ENCODE measurements at places on chromosomes 2 and 18. TPM values are rescaled to one million over a fixed set of nuclear protein-coding genes. Genes with fewer than 3 reads are reported as not detected.

DNA sequence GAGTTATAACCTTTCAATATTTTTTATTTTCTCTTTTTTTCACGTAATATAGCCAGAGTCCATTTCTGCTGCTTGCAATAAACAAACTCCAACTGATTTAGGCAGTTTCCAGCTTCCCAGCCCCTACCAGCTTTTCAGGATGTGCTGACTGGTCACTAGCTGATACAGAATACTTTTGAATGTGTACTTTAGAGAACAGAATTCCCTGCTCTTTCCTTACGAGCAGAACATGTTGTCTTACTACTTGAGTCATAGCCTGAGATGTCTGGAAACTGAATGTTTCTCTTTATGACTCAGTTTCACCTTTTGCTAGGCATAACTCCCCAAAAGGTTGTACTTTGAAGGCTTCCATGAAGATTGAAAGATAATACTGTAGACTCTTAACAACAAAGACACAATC, 44.5 kb upstream of the KCNE4 start:
- no peaks in the 10 kb centered on the region for H3K36me3 ChIP-seq
- H3K4me3 ChIP-seq, result no peak overlapping the region
- no peaks in the 10 kb centered on the region for H3K27me3 ChIP-seq
- H3K27ac ChIP-seq, result no peak overlapping the region
- H3K4me1 ChIP-seq, result no peaks in the 10 kb centered on the region
- no peak for DNase-seq

- H3K27ac ChIP-seq, result no peak overlapping the region
- peaks cover 31% of the 10 kb centered on the region for H3K4me1 ChIP-seq
- no peaks in the 10 kb centered on the region for H3K36me3 ChIP-seq
Measured at GRCh38 chr2:134206031-134206430, 47.8 kb upstream of the MGAT5 start.

DNA sequence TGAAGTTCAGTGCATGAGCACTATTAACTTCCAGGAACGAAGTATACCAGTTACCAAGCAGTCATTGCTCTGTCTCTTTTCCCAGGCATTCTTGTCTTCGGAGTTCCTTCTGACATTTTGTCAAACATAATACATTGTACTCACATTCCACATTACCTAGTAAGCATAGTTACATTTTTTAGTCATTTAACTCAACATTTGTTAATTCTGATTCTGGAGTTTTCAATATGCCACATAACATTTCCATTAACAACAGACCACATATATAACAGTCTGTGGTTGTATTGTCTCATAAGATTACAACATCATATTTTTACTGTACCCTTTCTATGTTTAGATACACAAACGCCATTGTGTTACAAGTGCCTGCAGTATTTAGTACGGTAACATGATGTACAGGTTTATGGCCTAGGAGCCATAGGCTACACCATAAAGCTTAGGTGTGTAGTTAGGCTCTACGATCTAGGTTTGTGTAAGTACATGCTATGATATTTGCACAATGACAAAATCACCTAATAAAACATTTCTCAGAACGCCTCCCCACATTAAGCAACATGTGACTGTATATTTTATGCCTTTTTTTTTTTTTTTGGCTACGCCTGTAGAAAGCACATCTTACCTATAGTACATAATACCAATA, 187.1 kb downstream of the DYM start:
- H3K4me1 ChIP-seq, result no peaks in the 10 kb centered on the region
- H3K27me3 ChIP-seq, result no peaks in the 10 kb centered on the region
- no peak overlapping the region for H3K27ac ChIP-seq
- H3K36me3 ChIP-seq, result no peaks in the 10 kb centered on the region
- H3K4me3 ChIP-seq, result no peak overlapping the region
- no peak for DNase-seq

DNA sequence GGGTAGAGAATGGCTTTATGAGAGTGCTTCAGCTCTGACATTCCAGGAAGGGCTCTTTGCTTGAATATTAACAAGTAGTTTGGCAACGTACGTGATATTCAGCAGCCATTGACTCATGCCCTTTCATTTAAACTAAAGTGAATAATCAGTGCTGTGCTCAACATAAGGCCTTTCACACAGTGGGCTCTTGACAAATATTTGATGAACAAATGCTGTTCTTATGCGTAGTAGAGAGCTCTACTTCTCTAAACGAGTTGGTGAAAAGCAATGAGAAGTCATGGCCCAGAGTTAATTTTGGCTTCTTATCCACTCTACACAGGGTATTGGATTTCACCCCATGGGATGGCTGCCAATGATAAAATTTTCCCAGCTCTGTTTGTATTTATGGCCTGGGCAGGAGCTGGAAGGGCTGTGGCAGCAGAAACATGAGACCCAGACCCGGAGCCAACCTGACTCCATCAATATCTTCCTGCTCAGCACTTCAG, 338.9 kb downstream of the CCDC85A start:
- no peaks in the 10 kb centered on the region for H3K36me3 ChIP-seq
- H3K4me1 ChIP-seq, result no peaks in the 10 kb centered on the region
- no peak for DNase-seq
- H3K27me3 ChIP-seq, result no peaks in the 10 kb centered on the region

DNA sequence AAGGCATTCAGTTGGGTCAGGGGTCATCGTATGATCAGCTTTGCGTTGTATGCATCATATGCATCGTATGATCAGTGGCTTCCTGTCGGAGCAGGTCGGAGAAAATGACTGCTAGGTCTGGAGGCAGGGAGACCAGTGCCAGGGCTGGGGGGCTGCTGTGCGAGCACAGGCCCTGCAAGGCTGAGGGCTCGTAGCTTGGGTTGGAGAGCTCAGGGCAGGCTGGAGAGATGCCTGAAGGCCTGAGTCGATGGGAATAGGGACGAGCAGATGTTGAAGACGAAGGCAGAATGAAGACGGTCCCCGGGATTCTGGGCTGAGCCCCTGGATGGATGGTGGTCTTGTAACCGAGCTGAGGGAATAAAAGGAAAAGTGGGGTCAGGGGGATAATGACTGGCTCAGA, 25.3 kb upstream of the ACKR3 start:
- H3K27me3 ChIP-seq, result no peaks in the 10 kb centered on the region
- no peak overlapping the region for H3K4me3 ChIP-seq
- no peak overlapping the region for H3K27ac ChIP-seq
- no peak for DNase-seq
- H3K4me1 ChIP-seq, result peaks cover 33% of the 10 kb centered on the region

Gene GEN1
- 9.5 TPM for total RNA-seq

GRCh38 chr2:7449298-7449697, 532.1 kb downstream of the RNF144A start:
- no peaks in the 10 kb centered on the region for H3K27me3 ChIP-seq
- no peaks in the 10 kb centered on the region for H3K36me3 ChIP-seq
- H3K4me3 ChIP-seq, result no peak overlapping the region
- peaks cover 19% of the 10 kb centered on the region for H3K4me1 ChIP-seq
- peak; percentile 52 for DNase-seq
- peak overlapping the region; percentile 80 for H3K27ac ChIP-seq

GRCh38 chr18:68215931-68216330, 499.0 kb downstream of the TMX3 start:
- H3K27ac ChIP-seq, result no peak overlapping the region
- H3K27me3 ChIP-seq, result no peaks in the 10 kb centered on the region
- no peaks in the 10 kb centered on the region for H3K36me3 ChIP-seq
- H3K4me1 ChIP-seq, result no peaks in the 10 kb centered on the region
- DNase-seq, result no peak

DNA sequence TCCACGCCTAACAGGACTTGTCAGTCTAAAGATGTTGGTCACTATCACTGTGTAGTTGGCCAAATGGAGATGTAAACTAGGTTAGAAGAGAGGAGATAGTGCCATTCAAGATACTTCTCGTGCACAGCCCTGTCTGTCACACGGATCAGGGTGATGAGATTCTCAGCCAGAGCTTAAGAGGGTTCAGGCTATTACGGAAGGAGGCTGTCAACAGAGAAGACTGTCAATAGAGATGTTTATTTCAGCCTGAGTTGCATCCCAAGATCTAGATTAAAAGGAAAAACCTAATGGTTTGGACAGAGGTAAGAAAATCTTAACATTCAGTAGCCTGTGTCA, 83.4 kb downstream of the AAK1 start:
- H3K27ac ChIP-seq, result no peak overlapping the region
- no peak overlapping the region for H3K4me3 ChIP-seq
- no peaks in the 10 kb centered on the region for H3K36me3 ChIP-seq
- peaks cover 12% of the 10 kb centered on the region for H3K4me1 ChIP-seq
- no peak for DNase-seq
- no peaks in the 10 kb centered on the region for H3K27me3 ChIP-seq

DNA sequence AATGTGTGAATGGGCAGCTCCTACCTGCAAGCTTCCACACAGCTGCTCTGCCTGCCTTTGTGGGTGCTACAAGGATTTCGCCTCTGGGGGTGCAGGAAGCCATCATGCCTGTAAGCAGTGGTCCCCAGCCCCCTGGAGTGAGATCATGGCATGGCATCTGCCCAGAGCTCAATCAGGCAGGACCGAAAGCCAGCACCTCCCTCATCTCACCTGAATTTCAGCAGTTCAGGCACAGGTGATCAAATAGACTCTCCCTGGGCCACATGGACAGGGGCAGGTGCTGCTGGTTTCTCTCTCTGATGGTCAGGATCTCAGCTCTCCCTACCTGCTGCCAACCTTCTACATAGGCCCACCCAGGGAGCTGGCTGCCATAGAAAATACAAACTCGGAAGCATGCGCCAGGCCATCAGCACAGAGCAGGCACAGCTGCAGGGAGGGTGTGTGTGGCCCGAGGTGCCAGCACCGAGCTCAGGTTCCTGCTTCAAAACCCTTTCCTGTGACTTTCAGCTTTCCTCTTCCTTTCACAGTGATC, 133.2 kb upstream of the ID2 start:
- H3K4me1 ChIP-seq, result peaks cover 29% of the 10 kb centered on the region
- no peak for DNase-seq
- no peaks in the 10 kb centered on the region for H3K27me3 ChIP-seq
- H3K27ac ChIP-seq, result no peak overlapping the region
- no peaks in the 10 kb centered on the region for H3K36me3 ChIP-seq
- H3K4me3 ChIP-seq, result no peak overlapping the region

Gene DIPK1C
- 0.42 TPM for total RNA-seq

- peaks cover 41% of the 10 kb centered on the region for H3K4me1 ChIP-seq
- H3K27ac ChIP-seq, result no peak overlapping the region
- H3K36me3 ChIP-seq, result no peaks in the 10 kb centered on the region
- H3K27me3 ChIP-seq, result no peaks in the 10 kb centered on the region
- DNase-seq, result no peak
Measured at GRCh38 chr2:232367591-232368233, 10.8 kb upstream of the ALPP start.

Gene PPM1B
- total RNA-seq, result 36.3 TPM

GRCh38 chr2:168703926-168704325, 98.5 kb upstream of the NOSTRIN start:
- DNase-seq, result no peak
- H3K4me3 ChIP-seq, result no peak overlapping the region
- no peaks in the 10 kb centered on the region for H3K36me3 ChIP-seq

DNA sequence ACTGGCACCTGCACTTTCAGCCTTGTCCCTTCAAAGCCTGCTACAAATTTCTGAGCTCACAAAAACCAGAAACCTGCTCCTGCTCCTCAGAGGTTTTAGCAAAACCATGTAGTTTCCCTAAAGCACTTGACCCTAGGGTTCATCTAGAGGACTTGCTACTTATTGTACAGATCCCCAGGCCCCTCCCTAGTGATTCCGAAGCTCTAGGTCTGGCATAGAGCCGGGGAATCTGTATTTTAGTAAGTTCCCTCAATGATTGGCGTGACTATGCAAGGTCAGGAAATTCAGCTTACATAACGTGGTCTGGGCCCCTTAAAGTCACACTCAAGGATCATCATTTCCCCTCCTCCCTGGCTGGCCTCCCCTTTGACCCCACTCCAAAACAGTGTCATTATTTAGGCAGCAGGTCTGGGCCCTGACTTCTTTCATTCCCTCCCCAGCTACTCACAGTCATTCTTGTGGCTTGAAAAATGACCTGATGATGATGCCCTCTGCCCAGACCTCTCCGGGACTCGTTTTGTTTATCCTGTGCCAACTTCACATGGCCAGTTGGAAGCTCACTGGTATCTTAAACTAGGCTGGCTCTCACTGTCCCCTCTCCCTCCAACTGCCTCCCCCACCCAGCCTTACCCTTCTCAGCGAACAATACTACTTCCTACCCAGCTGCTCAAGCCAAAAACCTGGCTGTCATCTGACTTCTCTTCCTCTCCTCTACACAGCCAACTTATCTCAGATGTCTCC, 36.0 kb downstream of the WDFY1 start:
- H3K4me1 ChIP-seq, result no peaks in the 10 kb centered on the region
- DNase-seq, result no peak
- no peaks in the 10 kb centered on the region for H3K27me3 ChIP-seq
- no peak overlapping the region for H3K4me3 ChIP-seq
- no peaks in the 10 kb centered on the region for H3K36me3 ChIP-seq
